ENCODE measurements at places on chromosomes 3 and 15.

GRCh38 chr3:77421916-77422315 lies 382.0 kb downstream of the ROBO2 start:
- DNase-seq: no peak

DNA sequence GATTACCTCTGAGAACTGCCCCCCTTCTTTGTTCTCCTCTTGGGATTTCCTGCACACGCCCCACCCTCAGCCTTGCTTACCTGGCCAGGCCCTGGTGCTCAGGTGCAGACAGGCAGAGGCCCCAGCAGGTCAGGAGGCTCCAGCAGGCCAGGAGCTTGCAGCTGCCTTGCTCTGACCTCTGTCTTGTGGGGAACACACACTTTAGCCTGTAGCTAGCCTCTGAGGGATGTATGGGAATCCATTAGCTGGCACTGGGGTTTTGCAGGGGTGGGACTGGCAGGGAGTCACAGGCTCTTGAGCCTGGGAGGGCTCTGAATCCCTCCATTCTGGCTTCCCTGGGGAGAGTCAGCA lies 2.7 kb downstream of the SMAD6 start:
- no peak for DNase-seq

DNA sequence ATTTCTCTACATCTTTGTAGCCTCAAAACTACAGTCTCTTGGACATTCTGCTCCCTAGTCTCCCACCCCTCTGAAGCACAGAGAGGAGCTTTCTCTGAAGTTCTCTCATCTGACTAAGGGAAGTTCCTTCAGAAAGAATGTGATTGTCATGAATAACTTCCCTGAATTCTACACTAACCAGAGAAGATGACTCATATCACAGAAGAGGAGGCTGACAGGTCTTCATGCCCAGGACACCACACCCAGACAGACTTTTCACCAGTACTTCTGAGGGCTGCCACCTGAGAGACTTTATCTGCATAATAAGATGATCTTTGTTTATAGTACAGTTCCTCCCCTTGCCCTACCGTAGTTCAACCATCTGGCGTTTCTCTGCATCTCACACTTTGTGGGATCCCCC lies 52.8 kb downstream of the CDIN1 start:
- DNase-seq: no peak

DNA sequence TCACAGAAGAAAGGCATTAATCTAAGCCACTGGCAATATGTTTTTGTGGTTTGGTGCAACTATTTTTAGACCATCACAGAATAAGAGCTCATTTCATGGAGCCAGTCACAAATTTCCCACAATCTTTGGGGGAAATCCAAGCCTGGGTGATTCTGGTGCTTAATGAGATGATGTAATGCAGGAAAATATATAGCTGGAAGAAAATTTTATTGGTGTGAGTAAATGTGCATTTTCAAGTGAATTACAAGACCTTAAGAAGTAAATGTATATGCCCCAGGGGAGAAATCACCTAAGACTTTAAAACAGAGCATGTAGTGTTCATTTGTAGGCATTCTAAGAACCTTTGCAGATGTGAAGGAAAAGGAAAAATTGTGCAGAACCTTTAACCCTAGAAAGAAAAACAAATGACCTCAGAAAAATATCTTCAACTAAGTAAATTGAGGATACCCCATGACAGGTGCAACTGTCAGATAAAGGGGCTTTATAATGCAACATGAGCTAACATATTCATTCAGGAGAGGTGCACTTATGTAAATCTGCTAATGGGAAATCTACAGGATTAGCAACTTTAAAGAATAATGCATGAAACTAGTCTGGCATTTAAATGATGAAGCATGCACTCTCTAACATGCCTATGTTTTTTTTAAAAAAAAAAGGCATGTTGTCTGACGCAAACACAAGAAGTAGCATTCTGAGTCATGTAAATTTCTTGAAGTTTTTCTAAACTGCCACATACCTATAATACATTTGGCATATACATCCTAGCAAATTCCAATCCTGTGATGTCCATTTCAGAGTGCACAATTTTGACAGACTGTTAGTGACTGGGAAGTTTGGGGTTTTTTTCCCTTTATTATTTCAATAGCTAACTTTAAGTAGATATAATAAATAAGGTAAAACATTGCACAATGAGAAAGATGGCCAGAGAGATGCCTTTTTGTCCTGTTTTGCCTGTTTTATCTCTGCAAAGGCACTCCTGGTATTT lies 105.1 kb downstream of the MEX3B start:
- DNase-seq: no peak

DNA sequence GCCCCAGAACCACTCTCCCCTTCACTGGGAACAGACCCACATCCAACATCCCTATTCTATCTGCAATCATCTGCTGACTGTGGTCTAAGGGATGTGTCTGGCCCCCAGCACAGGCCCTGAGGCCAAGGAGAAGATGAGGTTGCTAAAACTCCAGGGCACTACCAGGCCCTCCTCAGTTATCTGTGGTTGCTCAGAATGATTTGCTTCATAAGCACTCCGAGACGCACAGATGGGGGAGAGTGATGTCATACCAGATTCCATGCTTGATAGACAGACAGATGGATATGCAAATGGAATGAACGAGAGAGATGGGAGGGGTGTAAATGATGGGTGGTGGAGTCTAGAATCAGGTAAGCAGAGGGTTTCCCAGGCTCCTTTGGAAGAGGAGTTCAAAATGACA lies 57.8 kb downstream of the CEMIP start:
- DNase-seq: no peak

DNA sequence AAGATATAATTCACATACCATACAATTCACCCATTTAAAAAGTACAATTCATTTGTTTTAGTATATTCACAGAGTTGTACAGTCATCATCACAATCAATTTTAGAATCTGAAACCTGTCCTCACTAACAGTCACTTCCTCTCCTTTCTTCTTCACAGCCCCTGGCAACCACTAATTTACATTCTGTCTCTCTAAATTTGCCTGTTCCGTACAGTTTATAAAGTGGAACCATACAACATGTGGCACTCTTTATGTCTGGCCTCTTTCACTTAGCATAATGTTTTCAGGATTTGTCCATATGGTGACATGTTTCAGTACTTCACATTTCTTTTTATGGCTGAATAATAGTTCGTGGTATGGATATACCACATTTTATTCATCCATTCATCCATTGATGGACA lies 22.7 kb downstream of the ERICH6 start:
- DNase-seq: no peak

GRCh38 chr15:44971036-44971435 lies 14.5 kb downstream of the TERB2 start:
- no peak for DNase-seq

DNA sequence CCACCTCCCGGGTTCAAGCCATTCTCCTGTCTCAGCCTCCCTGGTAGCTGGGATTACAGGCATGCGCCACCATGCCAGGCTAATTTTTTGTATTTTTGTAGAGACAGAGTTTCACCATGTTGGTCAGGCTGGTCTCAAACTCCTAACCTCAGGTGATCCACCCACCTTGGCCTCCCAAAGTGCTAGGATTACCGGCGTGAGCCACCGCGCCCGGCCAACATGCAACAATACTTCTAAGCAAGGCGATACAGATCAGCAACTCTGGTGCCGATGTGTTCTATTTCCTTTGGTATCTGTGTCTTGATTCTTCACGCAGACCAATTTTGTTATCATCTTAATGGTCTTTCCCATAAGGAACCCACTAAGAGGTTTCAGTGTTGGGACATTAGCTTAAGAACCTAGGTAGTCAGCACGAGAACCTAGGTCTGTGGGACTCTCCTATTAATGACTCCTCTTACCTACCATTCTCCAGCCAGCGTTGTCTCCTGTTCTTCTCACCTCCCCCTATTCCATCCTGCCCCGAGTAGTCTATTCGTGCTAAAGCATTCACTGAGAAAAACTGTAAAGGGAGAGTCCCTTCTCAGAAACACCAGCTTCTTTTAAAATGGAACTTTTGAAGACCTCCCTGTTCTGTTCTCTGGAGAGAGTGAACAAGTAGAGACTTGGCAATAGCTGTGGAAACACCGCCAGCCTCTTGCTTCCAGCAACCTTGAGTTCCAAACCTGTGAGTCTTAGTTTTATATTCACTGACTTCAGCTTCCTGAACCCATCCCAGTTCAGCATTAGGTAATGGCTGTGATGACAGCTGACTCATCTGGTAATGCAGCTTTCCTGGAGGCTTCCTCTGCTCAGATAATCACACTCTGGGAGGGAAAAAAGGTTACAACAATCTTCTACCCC lies 61.2 kb downstream of the TSC22D2 start:
- DNase-seq: peak; percentile 53

DNA sequence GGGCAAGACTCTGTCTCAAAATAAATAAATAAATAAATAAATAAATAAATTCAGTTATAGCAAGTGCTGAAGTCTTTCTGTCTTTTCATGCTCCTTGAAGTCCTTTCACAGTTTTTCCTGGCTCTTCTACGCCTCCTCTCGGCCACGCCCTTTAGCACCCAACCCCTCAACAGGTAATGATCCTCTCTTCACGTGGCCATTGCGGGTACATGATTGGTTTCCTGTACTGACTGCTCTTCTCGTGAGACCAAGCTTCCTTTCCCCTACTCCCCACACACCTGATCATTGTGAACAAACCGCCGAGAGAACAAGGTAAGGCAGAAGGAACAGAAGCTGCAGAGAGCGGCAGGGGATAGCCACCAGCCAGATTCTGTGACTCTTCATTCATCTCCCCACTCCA lies 2.3 kb upstream of the ZNF774 start:
- no peak for DNase-seq

GRCh38 chr15:71148048-71148447 lies 32.8 kb downstream of the THSD4 start:
- DNase-seq: no peak

DNA sequence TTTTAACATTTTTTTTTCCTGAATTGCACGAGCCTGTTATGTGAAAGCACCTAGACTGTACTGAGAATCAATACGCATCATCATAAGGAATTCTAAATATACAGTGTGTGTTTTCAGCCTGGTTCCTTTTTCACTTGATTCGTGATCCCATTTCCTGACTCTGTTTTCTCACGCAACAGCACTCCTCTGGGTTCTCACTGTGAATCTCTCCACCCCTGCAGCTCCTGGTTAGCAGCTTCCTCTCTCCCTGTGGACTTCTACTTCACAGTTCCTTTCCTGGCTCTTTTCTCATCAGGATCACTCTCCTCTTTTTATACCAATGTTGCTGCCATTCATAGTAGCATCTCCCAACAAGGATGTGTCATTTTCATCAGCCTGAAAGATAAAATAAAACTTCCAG lies 297.2 kb downstream of the CADM2 start:
- no peak for DNase-seq

DNA sequence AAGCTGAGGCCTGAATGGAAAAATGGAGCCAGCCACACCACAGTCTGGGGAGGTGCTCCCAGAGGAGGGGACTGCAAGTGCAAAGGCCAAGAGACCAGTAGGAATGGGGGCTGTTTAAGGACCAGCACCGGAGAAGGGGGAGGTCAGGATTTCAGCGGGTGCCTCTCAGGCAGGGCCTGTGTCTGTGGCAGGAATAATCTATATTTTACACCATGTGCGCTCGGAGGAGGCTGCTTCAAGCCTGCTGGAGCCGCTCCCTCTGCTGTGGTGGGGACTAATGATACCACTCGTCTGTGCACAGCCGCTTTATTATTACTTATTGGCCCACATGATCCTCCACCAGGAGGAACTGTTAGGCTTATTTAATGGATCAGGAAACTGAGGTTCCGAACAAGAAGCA lies 45.3 kb downstream of the TPRA1 start:
- DNase-seq: no peak

GRCh38 chr3:43759938-43760337 lies 69.2 kb downstream of the ABHD5 start:
- DNase-seq: no peak

DNA sequence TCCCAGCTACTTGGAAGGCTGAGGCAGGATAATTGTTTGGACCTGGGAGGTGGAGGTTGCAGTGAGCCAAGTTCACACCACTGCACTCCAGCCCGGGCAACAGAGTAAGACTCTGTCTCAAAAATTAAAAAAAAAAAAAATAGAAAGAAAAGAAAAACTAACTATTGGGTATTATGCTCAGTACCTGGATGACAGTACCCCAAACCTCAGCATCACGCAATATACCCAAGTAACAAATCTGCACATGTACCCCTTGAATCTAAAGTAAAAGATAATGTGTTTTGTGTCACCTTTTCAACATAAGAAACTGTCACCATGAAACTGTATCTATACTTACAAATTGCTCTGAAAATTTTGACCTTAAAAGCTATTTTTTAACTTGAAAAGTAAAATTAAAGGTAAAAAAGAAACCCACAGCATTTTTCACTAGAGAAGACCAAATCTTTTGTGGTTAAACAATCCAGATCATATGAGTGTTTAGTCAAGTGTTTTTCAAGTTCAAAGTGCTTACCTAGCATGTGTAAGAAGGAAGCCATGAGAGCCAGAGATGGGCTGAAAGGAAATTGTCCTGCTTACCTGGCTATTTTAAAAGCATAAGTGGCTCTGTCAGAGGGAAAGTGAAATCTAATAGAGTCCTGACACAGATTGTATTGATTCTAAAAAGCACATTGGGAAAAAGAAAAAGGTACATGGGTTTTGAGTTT lies 50.5 kb downstream of the MYO1E start:
- no peak for DNase-seq

- no peak for DNase-seq
These were observed 528.2 kb downstream of the NR2F2 start for GRCh38 chr15:96858694-96859093.

Measured in lung microvascular endothelial cell (primary cell).